ENCODE measurements at places on chromosomes 3 and 15.

- DNase-seq, result no peak
Observed at GRCh38 chr15:40136470-40137302, 24.2 kb upstream of the BUB1B start.

- DNase-seq, result no peak
Observed at GRCh38 chr3:36408146-36408545, 27.8 kb downstream of the STAC start.

- no peak for DNase-seq
Observed at GRCh38 chr15:68749793-68750192, 70.9 kb downstream of the ANP32A start.

- DNase-seq, result no peak
Observed at GRCh38 chr3:87359826-87360225, 83.4 kb upstream of the POU1F1 start.

- DNase-seq, result no peak
Observed at GRCh38 chr3:144109944-144110343, 138.3 kb downstream of the DIPK2A start.

- peak; percentile 58 for DNase-seq
Observed at GRCh38 chr15:74489518-74490338, 28.8 kb upstream of the UBL7 start.

GRCh38 chr3:45180899-45181298, 34.7 kb upstream of the CDCP1 start:
- DNase-seq, result no peak

DNA sequence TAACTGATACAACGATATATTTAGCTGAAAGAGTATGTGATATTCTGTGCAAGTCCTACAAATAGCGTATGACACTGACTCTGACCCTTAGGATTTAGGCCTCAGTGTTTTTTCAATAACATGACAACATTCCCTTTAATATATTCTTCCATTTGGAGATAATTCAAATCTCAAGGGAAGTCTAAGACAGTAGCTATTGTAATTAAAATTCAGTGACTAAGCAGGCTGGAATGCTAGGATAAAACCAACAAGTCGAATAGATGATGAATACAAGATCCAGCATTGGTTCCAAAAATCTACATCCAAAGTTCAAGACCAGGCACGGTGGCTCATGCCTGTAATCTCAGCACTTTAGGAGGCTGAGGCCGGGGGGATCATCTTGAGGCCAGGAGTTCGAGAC, 56.2 kb downstream of the QTRT2 start:
- DNase-seq, result peak; percentile 71

GRCh38 chr3:110697961-110698360, 373.7 kb upstream of the NECTIN3 start:
- no peak for DNase-seq

- no peak for DNase-seq
Observed at GRCh38 chr3:135645541-135645940, 320.0 kb upstream of the PPP2R3A start.

DNA sequence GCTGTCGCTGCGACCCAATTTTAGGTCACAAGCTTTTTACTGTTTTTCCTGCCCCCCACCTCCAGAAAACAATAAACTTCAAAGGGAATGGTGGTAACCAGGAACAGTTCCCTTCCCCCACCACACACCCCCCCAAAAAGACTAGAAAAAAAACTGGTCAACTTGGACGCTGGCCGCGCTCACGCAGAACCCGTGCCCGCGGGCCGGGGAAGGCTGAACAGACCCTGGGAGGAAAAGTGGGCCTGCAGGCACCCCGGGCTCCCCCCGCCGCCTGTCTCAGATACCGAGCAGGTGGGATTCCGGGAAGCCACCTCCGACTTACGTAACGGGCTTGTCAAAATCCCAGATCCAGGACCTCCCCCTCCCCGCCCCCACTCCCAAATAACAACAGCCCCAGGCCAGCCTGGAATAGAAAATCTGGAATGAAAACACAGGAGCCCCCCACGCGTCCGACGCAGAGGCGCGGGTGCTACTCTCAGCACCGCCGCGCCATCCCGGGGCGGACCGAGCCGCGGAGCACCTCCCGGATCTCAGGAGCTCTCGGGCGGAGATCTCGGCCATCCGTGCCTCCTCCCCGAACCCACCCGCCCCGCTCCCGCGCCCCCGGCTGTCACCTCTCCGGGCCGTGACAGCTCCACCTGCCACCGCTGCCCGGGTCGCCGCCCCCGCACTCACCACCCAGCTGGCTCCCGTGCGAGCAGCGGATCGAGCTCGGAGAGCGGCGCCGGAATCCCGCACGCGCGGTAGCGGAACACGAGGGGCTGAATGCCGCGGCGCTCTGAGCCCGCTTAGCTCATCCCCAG, 557 bp downstream of the DENND4A start:
- peak; percentile 48 for DNase-seq

- DNase-seq, result peak; percentile 31
Observed at GRCh38 chr3:96803870-96804269, 10.5 kb upstream of the EPHA6 start.

- DNase-seq, result no peak
Observed at GRCh38 chr3:53232641-53233377, 23.0 kb downstream of the TKT start.

GRCh38 chr15:71630475-71630809, 179.9 kb upstream of the NR2E3 start:
- no peak for DNase-seq

- no peak for DNase-seq
Observed at GRCh38 chr15:74270854-74271520, 34.9 kb downstream of the CCDC33 start.

DNA sequence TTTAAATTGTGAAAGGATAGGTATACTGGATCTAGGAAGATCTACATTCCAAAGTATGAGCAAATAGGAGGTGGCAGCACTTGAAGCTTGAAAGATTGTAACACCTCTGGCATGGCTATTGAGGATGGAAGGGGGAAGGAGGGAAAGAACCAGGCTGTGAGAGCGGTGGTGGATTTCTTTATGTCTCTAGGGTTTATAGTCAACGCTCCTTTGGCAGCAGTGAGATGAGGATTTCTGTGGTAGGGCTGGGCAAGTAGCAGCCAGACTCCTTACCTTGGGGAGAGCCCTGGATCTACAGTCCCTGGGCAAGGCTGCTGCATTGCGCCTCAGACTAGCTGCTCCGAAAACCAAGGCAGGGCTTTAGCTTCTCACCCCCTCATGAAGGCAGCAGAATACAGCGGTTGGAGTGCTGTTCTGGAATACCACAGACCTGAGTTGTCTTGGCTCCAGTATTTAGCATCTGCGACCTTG, 53.2 kb downstream of the MEF2A start:
- no peak for DNase-seq

GRCh38 chr3:143103652-143104051, 15.9 kb upstream of the CHST2 start:
- no peak for DNase-seq

DNA sequence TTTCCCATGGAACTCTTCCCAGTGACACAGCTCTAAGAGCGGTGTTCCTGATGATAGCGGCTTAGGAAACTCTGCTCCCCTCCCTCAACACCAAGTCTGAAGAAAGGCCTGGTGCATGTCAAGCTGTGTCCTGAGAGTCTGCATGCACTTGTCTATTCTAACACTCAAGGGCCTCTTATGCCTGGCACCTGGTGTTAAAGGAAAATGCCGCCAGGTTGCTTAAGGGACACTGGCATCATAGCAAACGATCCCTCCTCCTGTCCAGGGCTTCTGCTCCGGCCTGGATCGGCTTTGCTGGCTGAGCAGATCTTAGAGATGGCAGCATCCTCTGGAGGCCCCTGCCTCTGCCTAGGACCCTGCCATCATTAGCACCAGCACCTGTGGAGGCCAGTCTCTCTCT, 121.7 kb downstream of the MEGF11 start:
- DNase-seq, result no peak

GRCh38 chr3:65992106-65992505, 46.6 kb downstream of the MAGI1 start:
- peak; percentile 63 for DNase-seq

DNA sequence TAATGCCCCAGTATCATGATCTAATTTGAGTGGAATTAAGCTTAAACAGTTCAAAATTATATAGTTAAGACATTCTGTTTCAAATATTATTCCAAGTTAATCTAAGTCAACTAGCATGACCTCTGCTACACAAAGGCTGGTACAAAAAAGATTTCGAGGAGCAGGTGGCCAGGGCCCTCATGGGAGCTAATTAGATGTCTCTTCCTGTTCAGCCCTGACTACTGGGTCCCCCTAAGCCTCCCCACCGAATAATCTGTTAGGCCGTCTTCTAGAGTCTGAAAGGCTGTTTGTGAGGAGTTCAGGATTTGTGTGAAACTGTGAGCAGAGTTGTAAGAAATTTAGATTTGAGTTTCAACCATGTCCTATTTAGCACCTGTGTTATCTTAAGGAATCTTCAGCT, 75.4 kb downstream of the PPM1L start:
- no peak for DNase-seq

DNA sequence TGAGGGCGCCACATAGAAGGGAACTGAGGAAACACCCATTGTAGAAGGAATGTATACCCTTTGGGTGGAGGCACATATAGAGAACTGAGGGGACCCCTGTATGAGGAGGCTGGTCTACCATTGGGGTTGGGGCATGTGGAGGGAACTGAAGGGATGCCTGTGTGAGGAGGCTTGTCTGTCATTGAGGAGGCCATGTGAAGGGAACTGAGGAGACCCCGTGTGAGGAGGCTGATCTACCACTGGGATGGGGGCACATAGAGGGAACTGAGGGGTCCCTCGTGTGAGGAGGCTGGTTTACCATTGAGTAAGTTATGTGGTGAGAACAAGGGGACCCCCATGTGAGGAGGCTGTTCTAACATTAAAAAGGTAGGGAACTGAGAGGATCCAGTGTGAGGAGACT, 156.1 kb downstream of the FBLN2 start:
- DNase-seq, result no peak

DNA sequence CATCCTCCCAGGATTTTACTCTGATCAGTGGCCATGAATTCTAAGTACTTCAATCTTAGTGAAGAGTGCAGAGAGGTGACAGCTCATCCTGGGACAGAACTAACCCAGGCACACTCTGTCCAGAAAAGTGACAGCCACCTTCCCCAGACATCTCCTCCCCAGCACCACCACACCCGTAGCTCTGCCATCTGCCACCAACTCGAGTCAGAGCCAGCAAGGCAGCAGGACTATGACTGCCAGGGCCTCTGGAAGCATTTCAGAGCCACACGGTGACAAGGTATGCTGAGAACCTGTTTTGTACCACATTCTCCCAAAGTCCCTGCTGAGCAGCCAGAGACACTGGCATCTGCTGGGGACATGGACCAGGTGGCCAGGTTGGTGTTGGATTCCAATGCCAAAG, 71.0 kb downstream of the NTRK3 start:
- no peak for DNase-seq

GRCh38 chr15:69082021-69082502, 67.6 kb downstream of the NOX5 start:
- no peak for DNase-seq

- peak; percentile 97 for DNase-seq
Observed at GRCh38 chr3:24365168-24365567, 129.5 kb downstream of the THRB start.

- DNase-seq, result peak; percentile 36
Observed at GRCh38 chr3:61954097-61954540, 392.7 kb downstream of the PTPRG start.

DNA sequence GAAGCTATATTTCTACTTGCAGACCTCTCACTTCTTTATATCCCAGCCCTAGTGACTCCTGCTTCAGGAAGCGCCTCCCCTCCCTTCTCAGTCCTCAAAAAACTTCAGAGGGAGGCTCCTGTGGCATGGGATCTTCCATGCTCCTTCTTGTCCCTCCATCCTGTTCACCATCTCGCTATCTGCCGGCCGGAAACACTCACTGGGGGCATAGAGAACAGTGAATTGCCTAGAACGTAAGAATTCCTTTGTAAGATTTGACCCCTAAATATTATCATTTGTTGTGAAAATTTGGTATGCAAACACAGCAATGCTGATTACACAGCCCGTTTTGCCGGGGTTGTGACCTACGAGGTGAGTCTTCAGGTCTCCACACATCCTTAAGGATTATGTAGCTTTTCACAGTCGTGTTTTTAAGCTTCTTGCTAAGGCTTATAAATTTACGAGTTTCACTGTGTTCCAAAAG, 218.7 kb upstream of the ATP10A start:
- DNase-seq, result no peak

- DNase-seq, result no peak
Observed at GRCh38 chr15:42329992-42330391, 29.3 kb upstream of the CAPN3 start.

- no peak for DNase-seq
Observed at GRCh38 chr15:93913871-93914270, 317.5 kb upstream of the MCTP2 start.

- no peak for DNase-seq
Observed at GRCh38 chr3:178967177-178967532, 104.5 kb downstream of the ZMAT3 start.

DNA sequence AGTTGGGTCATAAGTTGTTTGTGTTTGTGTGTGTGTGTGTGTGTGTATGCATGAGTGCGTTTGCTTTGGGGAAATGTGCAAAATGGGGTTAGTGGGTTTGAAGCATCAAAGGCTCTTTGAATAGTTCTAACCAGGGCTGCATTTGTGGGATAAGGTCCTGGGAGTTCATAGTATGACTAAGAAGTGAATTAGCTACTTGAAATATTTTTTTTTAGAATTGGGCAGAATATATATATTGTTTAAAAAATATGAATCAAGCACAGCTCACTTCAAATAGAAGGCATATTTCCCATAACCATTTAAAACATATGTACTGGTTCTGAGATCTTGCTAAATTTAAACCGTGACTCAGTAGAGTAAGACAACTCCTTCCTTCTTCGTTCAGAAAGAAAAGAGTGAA, 43.1 kb downstream of the IGF2BP2 start:
- peak; percentile 92 for DNase-seq

- DNase-seq, result no peak
Observed at GRCh38 chr15:38597219-38597800, 32.7 kb upstream of the RASGRP1 start.

- no peak for DNase-seq
Observed at GRCh38 chr3:141256820-141257219, 25.2 kb downstream of the PXYLP1 start.

- DNase-seq, result no peak
Observed at GRCh38 chr3:40901298-40901697, 298.0 kb upstream of the CTNNB1 start.

GRCh38 chr3:40877631-40878463, 321.5 kb upstream of the CTNNB1 start:
- DNase-seq, result peak; percentile 11

- no peak for DNase-seq
Observed at GRCh38 chr3:74387111-74387735, 227.2 kb downstream of the CNTN3 start.
